ENCODE measurements at places on chromosomes 7 and 10. TPM values are rescaled to one million over a fixed set of nuclear protein-coding genes. Genes with fewer than 3 reads are reported as not detected.

The ZRANB1 gene
- 24.2 TPM for total RNA-seq

DNA sequence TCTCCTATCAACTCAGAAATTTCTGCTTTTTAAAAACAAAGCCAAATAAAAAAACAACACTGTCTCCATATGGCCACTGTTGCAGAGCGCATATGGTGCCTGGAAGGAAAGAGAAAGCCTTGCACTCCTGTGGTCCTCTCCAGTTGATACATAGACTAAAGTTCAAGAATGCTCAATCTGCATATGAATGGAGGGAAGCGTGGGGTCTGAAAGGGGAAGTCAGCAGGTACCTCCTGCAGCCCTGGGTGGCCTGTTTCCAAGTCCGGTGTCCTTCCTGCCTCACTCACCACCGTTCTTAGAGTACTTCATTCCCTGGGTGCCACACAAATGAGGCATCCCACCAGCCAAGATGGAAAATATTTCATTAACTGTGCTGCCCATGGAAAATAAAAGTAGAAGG is 138.3 kb upstream of the PALS2 start:
- no peak for DNase-seq

DNA sequence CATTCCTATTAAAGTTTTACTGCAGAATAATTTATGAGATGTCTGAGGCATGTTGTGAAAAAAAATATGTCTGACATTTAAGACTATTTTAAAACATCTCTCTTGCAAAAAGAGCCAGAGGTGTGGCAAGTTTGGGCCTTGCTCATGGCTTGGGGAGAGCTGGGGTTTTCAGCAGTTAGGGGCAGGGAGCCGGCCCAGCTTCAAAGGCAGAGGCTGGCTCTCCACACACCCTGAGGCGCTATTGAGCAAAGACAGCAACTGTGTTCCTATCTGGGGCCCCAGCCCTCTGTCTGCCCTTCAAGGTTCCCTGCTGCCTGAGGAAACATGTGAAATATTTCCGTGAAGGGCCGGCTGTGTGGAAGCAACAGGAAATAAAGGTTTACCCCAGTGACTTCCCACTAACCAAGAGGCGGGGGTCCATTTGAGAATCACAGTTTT is 94.0 kb downstream of the SORBS1 start:
- DNase-seq: peak; percentile 61

DNA sequence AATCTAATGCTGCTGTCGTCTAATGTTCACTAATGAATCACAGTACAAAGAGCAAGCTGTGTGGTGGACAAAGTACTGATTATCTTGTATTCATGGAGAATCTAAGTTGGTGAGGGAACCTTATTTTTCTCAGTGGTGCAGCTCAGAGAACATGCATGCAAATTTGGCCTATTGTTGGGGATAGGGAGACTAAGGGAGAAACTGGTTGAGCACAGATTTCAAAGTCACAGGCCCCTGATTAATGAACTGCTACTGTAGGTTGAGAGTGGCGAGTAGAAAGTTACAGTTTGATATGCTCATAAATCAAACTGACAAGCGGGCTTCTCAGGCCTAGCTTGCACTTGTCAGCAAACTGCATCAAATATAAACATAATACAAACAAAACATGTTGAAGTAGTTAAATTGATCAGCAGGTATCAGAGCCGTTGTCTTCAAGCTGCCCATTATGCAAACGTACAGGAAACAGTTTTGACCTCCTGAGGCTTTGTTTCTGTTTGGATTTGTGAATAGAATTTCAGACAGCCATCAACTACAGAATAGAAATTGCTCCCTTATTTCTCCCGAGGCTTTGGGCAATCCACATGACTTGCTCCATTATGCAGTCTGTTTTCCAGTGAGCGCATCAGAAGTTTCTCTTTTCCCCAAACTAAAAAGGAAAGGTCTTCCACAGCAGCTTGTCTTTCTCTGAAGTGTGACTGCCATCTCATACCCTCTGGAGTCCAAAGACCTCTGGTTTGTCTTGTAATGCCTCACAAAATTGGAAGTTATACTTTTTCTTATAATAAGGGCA is 215.8 kb downstream of the FOXP2 start:
- no peak for DNase-seq

DNA sequence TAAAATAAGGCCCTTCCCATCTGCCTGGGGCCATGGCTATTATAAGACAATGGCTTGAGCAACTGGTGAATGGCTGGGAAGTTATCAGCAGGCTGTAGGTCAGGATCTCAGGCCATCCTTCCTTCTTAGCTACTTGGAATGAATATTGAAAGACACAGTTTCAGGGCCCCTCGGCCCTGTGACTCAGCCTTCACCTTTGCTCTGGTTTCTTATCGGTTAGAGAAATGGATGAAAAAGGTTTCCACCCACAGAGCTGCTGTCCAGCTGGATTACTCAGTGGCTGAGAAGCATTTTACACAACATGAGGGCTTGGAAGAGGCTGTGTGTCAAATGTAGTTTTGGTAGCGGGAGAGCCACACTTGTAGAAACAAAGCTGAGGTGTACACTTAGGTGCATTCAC is 9.4 kb downstream of the ACSL5 start:
- no peak for DNase-seq

GRCh38 chr7:69436946-69437345 is 161.3 kb upstream of the AUTS2 start:
- DNase-seq: no peak

GRCh38 chr7:90244565-90244908 is 437 bp upstream of the CFAP69 start:
- DNase-seq: no peak
